ENCODE measurements at places on chromosomes 13 and 19.

- no peak for DNase-seq
Measured at GRCh38 chr19:11483366-11484111, 2.7 kb upstream of the ELAVL3 start.

DNA sequence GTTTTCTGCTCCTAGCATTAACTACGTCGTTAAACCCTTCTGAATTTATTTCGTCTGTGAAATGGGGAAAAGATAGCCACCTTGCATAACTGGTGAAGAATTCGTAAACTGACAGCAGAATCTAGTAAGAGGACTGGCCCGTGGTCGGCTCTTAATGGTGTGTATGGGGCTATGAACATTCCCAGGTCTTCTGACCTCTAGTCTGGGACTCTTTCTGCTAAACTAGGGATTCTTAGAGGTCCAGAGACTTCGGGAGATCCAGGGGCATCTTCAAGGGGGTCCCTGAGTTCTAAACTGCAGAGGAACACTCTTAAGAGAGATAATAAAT is 231.1 kb upstream of the SERP2 start:
- no peak for DNase-seq

DNA sequence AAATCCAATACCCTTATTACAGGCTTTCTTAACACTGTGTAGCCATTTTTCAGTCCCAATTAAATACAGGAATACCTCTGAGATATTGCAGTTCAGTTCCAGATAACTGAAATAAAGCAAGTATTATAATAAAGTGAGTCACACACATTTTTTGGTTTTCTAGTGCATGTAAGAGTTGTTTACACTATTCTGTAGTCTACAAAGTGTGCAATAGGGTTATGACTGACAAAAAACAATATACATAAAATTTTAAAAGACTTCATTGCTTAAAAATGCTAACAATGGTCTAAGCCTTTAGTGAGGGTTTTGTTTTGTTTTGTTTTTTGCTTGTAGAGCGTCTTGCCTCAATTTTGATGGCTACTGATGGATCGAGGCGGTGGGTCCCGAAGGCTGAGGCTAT is 434.4 kb upstream of the NBEA start:
- DNase-seq: no peak

GRCh38 chr19:16585094-16585801 is 13.0 kb upstream of the SLC35E1 start:
- DNase-seq: no peak

DNA sequence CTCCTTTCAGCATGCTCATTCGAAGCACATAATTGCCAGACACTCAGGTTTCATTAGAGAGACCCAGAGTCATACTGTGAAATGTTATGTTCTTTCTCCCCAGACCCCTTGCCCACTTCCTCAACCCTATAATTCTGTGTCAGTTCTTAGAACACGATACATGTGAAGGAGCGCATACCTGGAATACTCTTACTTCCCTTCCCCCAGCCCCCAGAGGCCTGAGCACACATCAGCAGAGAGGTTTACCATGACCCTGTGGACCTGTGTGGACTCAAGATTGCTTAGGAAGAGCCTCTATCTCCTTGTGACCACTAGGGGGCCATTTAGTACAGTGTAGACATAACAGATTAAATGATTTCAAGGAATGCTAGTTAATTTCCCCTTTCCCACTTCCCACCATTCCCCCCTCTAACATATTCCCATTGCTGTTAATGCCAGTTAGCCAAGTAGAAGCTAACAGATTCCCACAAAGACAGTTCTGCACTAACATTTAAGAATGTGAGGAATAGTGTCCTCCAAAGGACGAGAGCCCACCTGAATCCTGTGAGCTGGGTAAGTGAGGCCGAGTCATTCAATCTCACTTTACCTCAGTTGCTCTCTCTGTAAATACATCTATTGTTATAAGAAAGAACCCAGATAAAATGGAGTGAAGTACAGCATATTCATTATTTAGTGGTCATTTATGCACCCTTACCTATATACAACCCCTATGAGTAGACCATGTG is 154.2 kb upstream of the MAB21L1 start:
- DNase-seq: no peak

All from stimulated activated CD8-positive, alpha-beta memory T cell treated with anti-CD3 and anti-CD28 coated beads, Interleukin-4, amount 100 ng/mL, for 24 hours (primary cell).